Activated T-helper 17 cell treated with anti-CD3 and anti-CD28 coated beads, Interleukin-2, amount 50 U/mL, for 72 hours (primary cell): ENCODE measurements at places on chromosomes 6 and 20.

GRCh38 chr6:46808806-46809205, 15.6 kb downstream of the MEP1A start:
- no peak for ATAC-seq
- H3K27me3 ChIP-seq, result peaks cover 55% of the 10 kb centered on the region
- H3K4me1 ChIP-seq, result no peaks in the 10 kb centered on the region
- H3K36me3 ChIP-seq, result no peaks in the 10 kb centered on the region
- no peak overlapping the region for H3K4me3 ChIP-seq

GRCh38 chr6:139416146-139416545, 41.7 kb upstream of the CITED2 start:
- no peak for ATAC-seq
- H3K4me1 ChIP-seq, result no peaks in the 10 kb centered on the region
- H3K36me3 ChIP-seq, result no peaks in the 10 kb centered on the region
- H3K27ac ChIP-seq, result no peak overlapping the region

- no peaks in the 10 kb centered on the region for H3K4me1 ChIP-seq
- H3K36me3 ChIP-seq, result no peaks in the 10 kb centered on the region
- no peak overlapping the region for H3K4me3 ChIP-seq
These were observed 217.9 kb downstream of the TBX18 start for GRCh38 chr6:84546427-84546914.

- ATAC-seq, result no peak
- no peaks in the 10 kb centered on the region for H3K4me1 ChIP-seq
- H3K27ac ChIP-seq, result no peak overlapping the region
- H3K27me3 ChIP-seq, result no peaks in the 10 kb centered on the region
- H3K4me3 ChIP-seq, result no peak overlapping the region
These were observed 126.8 kb upstream of the HCRTR2 start for GRCh38 chr6:55047451-55048044.

- H3K4me1 ChIP-seq, result no peaks in the 10 kb centered on the region
- no peak overlapping the region for H3K27ac ChIP-seq
- no peaks in the 10 kb centered on the region for H3K36me3 ChIP-seq
- no peak overlapping the region for H3K4me3 ChIP-seq
- ATAC-seq, result no peak
These were observed 490.4 kb upstream of the ADGRB3 start for GRCh38 chr6:68144667-68145066.

DNA sequence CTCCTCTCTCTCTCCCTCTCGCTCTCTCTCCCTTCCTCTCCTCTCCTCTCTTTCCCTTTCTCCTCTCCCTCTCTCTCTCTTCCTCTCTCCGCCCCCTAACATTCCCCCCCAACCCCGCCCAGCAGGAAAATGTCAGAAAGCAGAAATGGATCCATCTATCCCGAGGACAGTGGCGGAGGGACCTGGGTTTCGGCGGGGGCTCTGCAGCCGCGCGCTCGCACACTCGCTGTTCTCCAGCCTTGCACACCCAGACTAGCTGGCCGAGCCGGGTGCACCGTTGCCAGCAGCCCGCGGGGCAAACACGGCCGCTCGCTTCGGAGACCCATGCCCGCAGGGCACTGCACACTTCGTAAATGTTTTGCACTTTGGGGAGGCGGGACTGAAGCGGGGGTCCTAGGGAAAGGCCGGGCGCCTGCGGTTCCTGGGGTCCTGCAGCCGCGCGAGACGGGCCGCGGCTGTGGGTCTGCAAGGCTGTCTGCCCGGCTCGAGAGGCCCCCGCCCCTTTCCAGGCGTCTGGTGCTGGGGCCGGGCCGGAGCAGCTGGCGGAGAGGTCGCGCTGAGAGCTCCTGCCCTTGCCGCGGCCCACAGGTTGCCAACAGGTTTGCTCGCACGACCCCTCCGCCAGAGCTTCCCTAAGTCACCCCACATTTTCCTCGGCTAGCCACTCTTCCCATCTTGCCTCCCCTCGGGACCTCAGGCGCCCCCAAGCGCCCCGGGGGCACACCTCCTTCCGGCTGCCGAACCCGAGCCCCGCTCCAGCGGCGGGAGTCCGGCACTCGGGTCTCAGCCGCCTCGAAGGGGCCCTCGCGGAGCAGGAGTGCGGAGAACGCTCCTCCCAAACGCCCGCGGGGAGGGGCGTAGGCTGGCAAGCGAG, 818 bp upstream of the MDGA1 start:
- peak overlapping the region; percentile 87 for H3K27ac ChIP-seq
- H3K27me3 ChIP-seq, result peaks cover 34% of the 10 kb centered on the region
- no peaks in the 10 kb centered on the region for H3K36me3 ChIP-seq
- H3K4me1 ChIP-seq, result peaks cover 10% of the 10 kb centered on the region
- peak overlapping the region; percentile 94 for H3K4me3 ChIP-seq
- peak; percentile 36 for ATAC-seq

- ATAC-seq, result no peak
- no peaks in the 10 kb centered on the region for H3K36me3 ChIP-seq
These were observed 45.6 kb upstream of the BEND6 start for GRCh38 chr6:56909115-56909907.

- H3K27me3 ChIP-seq, result no peaks in the 10 kb centered on the region
- no peaks in the 10 kb centered on the region for H3K36me3 ChIP-seq
- H3K4me3 ChIP-seq, result peak overlapping the region; percentile 84
- peaks cover 42% of the 10 kb centered on the region for H3K4me1 ChIP-seq
These were observed 39.2 kb upstream of the ZNF831 start for GRCh38 chr20:59124296-59125029.

- peaks cover 27% of the 10 kb centered on the region for H3K27me3 ChIP-seq
- H3K4me1 ChIP-seq, result no peaks in the 10 kb centered on the region
- H3K36me3 ChIP-seq, result no peaks in the 10 kb centered on the region
- ATAC-seq, result no peak
- H3K4me3 ChIP-seq, result no peak overlapping the region
- H3K27ac ChIP-seq, result no peak overlapping the region
These were observed 39.5 kb upstream of the CHD6 start for GRCh38 chr20:41657655-41658054.

DNA sequence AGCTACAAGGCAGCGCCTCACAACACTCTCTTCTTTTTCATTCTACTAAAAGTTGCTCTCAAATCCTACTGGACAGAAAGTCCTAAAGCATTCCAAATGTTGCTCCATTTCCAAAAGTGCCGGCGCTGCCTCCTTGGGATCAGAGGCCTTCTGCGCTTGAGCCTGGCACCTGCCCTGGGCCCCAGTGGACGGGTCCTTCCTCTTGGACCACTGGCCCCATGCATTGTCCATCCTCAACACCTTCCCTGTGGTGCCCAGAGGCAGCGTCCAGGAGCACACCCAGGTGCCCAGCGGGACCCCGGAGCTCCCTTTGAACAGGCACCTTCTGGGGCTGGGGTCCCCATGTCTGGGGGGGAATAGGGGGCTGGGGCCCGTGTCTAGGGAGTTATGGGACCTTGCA, 205.2 kb downstream of the ERMARD start:
- H3K4me3 ChIP-seq, result no peak overlapping the region
- H3K36me3 ChIP-seq, result no peaks in the 10 kb centered on the region
- ATAC-seq, result no peak
- H3K27ac ChIP-seq, result no peak overlapping the region
- peaks cover 12% of the 10 kb centered on the region for H3K27me3 ChIP-seq

DNA sequence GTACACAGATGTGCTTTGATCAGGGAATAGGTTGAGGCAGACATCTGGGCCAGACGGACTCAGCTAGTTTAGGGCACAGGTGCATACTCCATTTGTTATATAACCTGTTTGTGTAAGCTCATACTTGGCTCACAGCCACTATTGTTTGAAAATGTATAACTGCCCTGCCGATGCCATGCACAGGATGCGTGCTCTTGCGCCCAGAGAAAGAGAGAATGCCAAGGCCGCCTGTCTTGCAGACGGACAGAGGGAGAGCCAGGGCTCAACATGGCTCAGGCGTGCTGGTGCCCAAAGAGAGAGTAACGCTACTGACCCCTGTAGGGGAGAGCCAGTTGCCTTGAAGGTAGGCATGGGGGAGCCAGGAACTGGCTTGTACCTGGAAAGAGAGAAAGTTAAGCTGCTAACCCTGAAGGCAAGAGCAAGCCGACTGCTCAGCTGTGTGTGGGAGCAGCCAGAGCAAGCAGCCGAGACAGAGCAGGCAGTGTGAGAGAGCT, 57.7 kb downstream of the FAM229B start:
- H3K4me1 ChIP-seq, result peaks cover 5% of the 10 kb centered on the region
- no peaks in the 10 kb centered on the region for H3K36me3 ChIP-seq
- H3K27ac ChIP-seq, result no peak overlapping the region
- ATAC-seq, result no peak
